Tibial nerve (tissue), 4 donors: ENCODE measurements at places on chromosomes 5 and 9.

DNA sequence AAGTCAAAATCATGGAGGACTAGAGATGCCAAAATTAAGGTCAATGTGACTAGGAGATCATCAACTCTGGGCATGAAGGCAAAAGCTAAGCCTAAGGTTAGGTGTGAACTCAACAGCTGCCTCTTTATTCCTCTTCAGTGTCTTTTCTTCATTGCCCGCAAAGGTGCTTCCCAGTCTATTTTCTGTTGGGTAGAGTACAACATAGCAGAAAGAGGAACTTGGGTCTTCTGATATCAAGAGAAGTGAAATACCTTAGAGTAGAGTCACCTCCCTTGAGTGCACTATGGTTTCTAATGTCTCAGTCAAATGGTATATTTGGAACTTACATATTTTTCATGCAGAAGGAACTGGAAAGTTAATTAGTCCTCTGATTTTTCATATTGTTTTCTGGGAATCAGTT lies 122.5 kb upstream of the GRIN3A start:
- no peak for DNase-seq

- no peak for DNase-seq
Measured at GRCh38 chr9:135501261-135502167, 1.0 kb downstream of the MRPS2 start.

DNA sequence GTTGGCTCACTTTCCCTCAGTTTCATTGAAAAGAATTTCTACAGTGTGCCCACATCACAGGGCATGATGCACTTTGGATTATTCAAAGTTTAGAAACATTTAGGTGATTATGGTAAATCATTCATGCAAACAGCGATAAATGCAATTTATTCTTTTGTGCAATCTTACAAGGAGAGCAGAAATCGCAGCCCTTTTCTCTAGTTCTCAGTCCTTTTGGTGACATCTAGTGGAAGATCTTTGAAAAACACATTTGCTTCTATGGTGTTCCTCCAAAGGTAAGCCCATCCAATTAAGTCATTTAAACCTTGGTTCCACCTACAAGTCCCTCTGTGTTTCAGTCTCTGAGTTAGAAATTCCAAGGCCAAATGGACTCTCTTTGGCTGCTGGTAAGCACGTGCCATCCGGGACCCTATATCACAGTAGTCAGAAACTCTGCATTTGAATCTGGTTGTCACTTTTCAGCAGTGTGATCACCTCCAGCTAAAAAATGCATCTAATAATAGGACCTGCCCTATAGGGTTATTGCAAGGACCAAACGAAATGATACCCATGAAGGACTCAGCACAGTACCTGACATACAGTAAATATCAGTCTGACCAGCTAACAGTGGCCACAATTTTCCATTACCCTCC lies 66.4 kb downstream of the MACROH2A1 start:
- no peak for DNase-seq

DNA sequence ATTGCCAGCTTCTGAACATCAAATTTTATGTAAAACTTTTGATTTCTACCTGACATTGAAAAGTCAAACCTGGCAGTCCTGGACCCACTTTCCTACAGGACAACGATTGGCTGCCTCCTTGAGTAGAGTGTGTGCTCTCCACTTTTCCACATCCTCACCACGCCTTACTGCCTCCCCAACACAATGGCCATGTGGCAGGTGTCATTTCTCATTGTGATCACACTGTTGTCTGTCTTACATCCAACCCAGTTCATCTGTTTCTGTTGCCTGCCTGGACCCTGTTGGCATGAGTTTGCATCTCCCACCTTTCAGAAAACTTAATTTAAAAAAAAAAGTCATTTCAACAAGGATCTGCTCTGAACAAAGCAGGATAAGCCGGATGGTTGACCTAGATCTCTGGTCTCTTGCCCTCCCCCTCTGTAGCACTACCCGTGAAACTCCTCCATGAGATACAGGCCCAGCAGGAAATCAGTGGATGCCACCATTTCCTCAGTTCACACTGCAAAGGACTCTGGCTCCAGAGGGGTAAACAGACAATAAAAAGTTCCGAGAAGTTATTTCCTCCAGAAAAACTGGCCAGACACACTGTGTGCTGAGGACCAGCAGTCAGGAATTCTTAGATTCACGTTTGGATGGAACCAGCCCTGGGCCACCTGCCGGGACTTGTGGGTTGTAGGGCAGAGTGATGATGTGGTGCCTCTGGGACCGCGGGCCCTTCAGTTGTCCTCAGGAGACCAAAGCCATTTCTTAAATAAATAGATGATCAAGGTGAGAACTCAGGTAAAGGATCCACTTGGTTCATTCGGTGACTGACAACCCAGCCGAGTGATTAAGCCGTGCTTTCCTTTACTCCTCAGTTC lies 48.6 kb downstream of the AMBP start:
- DNase-seq = no peak

GRCh38 chr9:99253134-99253533 lies 31.1 kb downstream of the SEC61B start:
- no peak for DNase-seq

DNA sequence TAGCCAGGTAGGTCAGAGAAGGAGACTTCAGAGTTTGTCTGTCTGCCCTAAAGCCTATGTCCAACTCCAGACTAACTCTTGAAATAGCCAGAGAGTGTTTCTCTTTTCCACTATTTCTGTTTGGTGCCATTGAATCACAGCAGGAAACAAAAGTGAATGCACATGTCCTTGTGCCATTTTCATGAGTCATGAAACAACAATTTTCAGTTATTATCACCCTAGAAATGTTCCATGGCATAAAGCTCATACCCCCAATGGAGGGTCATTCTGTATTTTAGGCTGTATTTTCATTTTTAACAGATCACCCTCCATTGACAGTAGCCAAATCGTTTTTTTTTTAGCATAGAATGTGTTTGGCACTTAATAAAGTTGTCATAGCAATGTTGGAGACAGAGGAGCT lies 124.7 kb downstream of the PAPPA start:
- DNase-seq = no peak

DNA sequence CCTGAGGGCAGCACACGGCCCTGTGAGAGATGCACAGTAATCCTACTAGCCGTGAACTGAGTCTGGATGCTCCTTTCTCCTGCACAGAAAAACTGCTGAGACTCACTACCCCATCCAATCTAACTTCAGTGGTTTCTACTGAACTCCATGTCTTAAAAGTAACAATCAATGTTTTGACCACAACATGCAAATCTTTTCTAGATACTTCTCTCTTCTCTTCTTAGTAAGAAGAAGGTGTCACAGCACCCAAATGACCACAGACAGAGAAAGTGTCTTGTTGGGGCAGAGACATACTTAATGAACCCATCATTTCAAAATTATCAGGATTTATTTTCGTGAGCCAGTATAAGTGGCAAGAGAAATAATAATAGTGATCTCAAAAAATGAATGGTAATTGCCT lies 285.8 kb upstream of the MEF2C start:
- DNase-seq = no peak

DNA sequence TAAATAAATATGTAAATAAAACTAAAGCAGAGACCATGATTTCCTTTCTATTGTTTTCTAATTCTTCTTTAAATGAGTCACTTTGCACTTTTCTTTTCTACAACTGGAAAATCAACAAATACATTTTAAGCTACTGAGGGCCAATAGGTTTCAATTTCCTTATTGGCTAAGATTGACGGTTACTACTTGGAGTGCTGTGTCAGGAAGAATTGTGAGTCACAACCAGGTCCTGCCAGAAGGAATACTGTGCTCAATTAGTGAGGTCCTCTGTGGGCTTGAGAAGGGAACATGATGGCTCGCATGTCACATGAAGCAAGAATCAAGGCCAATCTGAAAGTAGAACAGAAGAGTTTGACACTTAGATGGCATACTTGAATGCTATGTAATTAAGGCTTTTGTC lies 110.8 kb downstream of the HMHB1 start:
- DNase-seq = no peak

- DNase-seq = no peak
Measured at GRCh38 chr5:150022681-150023080, 22.1 kb downstream of the HMGXB3 start.

GRCh38 chr5:95241-95980 lies 3.4 kb downstream of the PLEKHG4B start:
- DNase-seq = no peak

GRCh38 chr9:93892748-93893147 lies 62.4 kb downstream of the BARX1 start:
- DNase-seq = no peak

GRCh38 chr9:38226491-38226951 lies 157.5 kb upstream of the SHB start:
- no peak for DNase-seq

DNA sequence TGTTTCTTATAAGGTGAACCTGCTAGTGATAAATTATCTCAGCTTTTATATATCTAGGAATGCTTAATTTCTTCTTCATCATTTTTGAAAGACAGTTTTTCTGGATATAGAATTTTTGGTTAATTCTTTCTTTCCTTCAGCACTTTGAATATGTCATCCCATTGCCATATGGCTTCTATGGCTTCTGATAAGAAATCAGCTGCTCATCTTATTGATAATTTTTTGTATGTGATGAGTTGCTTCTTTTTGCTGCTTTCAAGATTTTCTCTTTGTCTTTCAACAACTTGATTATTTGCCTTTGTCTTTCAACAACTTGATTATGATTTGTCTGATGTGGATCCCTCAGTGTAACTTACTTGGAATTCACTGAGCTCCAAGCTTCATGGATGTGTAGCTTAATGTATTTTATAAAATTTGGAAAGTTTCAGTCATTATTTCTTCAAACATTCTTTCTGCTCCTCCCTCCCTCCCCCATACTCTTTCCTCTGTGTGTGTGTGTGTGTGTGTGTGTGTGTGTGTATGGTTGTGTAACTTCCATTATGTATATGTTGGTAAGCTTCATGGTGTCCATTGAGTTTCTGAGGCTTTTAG lies 243.9 kb downstream of the TLE1 start:
- no peak for DNase-seq

- DNase-seq = no peak
Measured at GRCh38 chr5:180424094-180424493, 70.1 kb upstream of the CNOT6 start.

GRCh38 chr5:65483546-65484346 lies 2.0 kb upstream of the ADAMTS6 start:
- DNase-seq = no peak
